ENCODE measurements at places on chromosomes 7 and 10.
A peak's percentile ranks its signal among the peaks of the same experiment; 100 is the strongest.

DNA sequence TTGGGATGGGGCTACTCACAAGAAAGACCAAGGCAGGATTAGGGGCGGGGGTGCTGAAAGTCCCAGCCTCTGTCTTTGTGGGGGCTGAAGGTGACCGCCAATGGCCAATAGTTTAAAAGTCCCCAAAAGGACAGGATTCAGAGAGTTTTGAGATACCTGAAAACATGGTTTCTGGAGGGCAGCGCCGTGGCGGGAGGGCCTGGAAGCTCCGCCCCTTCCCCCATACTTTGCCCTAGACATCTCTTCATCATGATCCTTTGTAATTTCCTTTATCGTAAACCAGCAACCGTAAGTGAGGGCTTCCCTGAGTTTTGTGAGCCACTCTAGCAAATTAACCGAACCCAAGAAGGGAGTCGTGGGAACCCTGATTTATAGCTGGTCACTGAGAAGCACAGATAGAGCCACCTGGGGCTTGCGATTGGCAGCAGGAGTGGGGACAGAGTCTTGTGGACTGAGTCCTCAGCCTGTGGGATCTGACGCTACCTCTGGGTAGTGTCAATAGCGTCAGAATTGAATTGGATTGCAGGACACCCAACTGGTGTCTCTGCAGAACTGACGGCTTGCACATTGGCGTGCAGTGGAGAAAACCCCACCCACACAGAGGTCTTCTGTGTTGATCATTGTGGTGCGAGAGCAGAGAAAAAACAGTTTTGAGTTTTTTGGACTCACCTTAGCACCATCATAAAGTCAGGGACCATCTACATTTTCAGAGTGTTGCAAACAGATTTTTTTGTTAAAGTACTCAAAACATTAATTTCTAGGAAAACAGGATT is 169.3 kb downstream of the USP6NL start:
- DNase-seq = no peak

DNA sequence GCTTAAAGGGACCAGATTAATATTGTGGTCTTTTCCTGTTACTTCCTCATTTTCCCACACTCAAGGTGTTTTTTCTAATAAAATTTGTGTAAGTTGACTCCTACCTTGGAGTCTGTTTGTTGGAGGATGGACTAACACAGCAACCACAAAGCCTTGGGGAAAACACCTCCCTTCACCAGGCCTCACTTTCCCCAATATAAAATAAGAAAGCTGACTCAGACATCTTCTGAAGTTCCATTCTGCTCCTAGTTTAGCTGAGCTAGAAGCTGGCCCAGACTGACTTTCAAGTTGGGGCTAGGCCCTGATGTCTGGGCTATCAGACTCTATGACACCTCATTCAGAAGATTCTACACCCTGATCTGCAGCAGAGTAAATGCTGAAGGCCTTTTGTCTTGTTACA is 73.0 kb upstream of the ADRB1 start:
- DNase-seq = no peak

- no peak for DNase-seq
These were observed 384.1 kb upstream of the COBL start for GRCh38 chr7:51700593-51701215.

- DNase-seq = no peak
These were observed 2.0 kb downstream of the YWHAG start for GRCh38 chr7:76356823-76357222.

DNA sequence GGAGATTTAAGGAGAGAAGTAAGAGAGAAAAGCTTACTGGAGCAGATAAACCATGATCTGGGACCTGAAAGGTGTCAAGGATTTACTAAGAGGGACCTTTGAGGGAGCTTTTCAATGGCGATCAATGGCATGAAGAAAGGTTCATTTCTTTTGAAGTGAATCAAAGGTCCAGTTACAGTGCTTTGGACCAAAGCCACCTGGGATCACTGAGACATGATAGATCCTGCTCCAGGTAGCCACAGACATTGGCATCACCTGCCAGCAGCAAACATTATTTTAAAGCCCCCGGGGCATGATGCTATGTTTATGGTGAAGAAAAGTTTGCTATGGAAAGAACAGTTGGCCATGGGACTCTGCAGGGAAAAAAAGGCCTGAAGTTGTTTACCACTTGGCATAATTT is 109.4 kb downstream of the SLC25A13 start:
- DNase-seq = no peak

GRCh38 chr10:122780391-122780790 is 65.3 kb downstream of the CUZD1 start:
- no peak for DNase-seq

GRCh38 chr10:107206833-107207232 is 42.3 kb upstream of the SORCS1 start:
- no peak for DNase-seq

DNA sequence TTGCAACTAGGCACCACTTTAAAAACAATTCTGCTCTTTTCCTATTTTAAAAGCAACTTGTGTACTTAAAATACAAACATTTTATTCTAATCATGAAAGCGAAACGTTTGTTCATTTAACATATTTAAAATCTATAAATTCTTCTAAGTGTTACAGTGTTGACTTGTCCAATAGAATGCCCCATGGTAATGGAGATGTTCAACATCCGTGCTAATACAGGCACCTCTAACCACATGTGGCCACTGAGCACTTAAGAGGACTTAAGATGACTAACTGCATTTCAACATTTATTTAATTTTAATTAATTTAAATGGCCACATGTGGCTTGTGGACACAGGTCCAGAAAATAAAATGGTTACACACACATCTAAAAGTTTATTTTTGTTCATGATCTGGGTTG is 115.1 kb downstream of the TPK1 start:
- no peak for DNase-seq

DNA sequence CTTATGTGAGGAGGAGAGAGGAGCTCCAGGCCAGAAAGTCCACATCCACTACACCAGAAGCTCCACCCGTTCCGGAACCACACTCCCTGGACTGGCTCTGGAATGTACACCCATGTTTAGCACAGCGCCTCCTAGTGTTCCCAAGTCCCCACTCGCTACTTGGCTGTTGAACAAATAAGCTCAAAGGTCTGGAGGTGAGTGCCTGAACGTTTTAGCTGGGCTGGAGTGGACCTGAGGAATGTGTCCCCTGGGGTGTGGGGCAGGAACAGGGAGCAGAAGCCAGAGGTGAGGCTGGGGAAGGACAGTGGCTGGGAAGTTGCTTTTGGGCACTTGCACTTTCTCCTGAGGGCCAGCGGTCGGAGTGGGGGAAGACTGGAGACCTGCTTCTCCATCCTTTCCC is 164.1 kb upstream of the CDCA7L start:
- no peak for DNase-seq

DNA sequence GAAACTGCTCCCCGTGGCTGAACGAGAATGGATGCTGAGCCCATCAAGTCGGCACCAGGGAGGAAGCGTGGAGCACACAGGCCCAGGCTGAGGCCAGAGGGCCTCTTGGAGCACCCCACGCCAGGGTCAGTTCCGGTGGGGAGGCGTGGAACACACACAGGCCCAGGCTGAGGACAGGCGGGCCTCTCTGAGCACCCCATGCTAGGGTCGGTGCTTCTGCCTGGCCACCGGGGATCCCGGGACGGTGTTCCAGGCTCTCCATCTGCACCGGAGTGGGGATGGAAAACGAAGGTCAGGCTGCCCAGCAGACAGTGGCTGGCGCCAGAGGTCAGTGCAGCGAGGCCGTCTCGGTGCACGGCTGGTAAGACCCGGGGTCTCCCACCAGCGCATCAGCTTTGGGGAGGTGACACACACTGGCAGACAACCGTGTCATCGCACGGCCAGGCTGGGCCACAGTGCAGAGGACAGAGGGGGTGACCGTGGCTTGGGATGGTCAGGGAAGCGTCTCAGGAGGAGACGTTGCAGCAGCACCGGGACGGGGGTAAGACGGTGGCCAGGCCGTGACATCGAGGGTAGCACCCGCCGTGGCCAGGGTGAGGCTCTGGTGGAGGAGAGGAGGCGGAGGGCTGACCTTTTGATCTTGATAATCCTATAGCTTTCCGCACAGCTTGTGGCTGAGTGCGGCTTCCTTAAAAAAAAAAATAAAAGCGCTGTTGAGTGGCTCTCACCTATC is 203.9 kb downstream of the ELFN1 start:
- DNase-seq = no peak

GRCh38 chr10:11654659-11655058 is 43.2 kb upstream of the USP6NL start:
- DNase-seq = no peak

GRCh38 chr10:70863470-70864160 is 24.8 kb downstream of the PCBD1 start:
- DNase-seq = no peak

DNA sequence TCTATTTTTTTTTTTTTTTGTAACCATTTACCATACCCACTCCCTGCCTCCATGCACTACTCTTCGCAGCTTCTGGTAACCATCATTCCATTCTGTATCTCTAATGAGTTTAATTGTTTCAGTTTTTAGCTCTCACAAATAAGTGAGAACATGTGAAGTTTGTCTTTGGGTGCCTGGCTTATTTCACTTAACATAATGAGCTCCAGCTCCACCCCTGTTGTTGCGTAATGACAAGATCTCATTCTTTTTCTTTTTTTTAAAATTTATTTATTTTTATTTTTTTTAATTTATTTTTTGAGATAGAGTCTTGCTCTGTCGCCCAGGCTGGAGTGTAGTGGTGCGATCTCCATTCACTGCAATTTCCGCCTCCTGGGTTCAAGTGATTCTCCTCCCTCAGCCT is 142.3 kb upstream of the PCLO start:
- DNase-seq = no peak

DNA sequence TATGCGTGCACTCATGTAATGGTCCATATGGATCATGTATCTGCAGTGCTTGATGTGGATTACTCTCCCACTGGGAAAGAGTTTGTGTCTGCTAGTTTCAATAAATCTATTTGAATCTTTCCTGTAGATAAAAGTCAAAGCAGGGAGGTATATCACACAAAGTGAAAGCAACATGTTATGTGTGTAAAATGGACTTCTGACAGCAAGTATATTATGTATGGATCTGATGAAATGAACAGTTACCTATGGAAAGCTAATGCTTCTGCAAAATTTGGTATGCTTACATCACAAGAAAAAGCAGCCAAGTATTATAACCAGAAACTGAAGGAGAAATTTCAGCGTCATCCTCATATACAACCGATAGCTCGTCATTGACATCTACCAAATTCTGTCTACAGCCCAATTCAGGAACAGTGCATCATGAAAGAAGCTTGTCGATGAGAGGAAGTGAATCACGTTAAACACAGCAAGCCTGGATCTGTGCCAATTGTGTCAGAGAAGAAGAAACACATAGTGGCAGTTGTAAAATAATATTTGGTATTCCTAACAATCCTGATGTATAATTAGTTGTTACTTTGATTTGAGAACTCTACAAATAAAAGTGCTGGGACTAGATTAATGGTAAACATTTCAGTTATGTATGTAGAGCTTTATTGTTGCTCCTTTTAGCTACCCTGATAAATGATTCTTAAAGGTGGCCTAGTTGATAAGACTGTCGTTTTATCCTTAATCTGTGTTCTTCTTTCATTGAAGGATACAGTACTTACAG is 14.2 kb upstream of the SYPL1 start:
- DNase-seq = no peak

DNA sequence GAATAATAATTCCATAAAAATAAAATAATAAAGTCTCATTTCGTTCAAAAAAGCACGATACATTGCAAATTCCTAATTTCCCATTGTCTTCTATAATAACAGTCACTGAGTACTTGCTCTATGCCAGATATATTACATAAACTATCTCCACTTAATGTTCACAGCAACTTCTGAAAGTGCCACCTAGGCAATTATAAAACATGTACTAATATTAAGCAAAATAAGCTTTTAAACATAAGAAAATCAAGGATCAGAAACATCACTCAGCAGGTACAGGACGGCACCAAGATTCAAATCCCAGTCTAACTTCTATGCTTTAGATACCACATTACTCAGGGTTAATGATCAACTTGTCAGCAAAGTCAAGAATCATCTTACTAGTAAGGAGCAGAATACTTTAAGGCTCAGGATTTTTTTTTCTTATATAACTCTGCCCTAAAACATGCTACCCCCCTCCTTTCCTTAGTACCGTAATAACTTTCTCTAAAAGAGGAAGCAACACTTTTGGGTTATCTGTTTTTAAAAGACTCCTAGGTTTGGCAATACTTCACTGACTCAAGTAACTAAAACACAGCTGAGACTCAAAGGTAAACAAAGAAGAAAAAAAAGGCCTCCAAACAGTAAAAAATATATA is 51.3 kb downstream of the USP6NL start:
- no peak for DNase-seq

DNA sequence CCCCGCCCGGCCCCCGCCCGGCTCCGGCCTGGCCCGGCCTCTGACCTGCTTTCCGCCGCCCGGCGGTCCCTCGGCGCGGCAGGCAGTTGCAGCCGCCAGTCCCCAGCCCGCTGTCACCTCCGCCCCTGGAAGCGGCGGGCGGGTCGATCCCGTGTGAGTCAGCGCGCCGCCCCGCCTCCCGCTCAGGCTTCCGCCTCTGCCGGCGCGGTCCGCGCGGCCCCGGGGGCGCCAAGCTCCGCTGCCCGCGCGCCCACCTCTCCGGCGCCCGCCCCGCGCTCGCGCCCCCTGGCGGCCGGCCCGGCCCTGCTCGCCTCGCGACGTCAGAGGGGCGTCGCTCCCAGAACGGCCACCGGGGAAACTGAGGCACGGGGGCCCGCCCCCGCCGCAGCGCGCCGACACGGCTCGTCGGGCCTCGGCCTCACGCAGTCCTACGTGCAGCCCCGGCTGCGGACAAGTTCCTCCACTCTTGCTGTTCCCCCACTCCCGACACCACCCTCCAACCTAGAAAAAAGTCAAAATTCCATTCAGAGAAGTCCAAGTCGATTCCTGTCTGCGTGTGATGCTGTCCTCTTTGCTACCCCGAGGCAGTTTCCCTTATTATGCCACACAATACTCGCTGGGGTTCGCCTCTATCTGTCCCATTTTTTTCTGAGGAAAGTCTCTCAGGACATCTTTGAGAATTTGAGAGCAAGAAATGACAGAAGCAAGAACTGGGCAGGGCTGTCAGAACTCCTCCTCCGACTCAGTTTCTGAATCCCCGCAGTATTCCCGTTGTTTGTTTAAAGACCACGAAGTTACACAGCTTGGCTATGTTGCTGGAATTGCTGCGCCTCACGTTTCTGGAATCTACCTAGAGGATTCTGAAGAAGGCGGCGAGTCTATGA is at the start of gene DNMBP:
Gene DNMBP, minus strand, starts transcription at position 155 of the 884 bp plus-strand sequence. CDS start 37,823 bp downstream, outside the sequence.
- peak; percentile 9 for DNase-seq

GRCh38 chr10:77944519-77944918 is 18.0 kb upstream of the DLG5 start:
- DNase-seq = no peak

GRCh38 chr7:124781418-124781817 is 15.8 kb upstream of the GPR37 start:
- DNase-seq = no peak

- DNase-seq = no peak
These were observed 384.1 kb downstream of the GATA3 start for GRCh38 chr10:8438603-8439002.

- no peak for DNase-seq
These were observed 131.0 kb downstream of the RPS24 start for GRCh38 chr10:78164702-78165101.

GRCh38 chr10:119149729-119150128 is 15.8 kb downstream of the SFXN4 start:
- no peak for DNase-seq

DNA sequence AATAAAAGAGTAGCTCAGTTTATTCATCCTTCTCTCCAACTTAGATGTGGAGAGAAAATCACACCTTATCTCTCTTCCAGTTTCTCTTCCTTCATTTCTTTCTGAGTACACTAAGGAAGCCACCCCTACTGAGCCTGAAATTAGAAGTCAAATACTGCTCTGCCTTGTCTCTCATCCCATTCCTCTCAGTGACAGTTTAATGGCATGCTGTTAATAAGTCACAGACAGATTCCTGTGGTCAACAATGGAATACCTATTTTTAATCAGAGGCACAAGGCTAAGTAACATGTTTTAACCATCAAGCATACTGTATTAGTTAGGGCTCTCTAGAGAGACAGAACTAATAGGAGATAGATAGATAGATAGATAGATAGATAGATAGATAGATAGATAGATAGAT is 253.2 kb downstream of the HTR7 start:
- no peak for DNase-seq
